ENCODE measurements at places on chromosomes 16 and 17.

DNA sequence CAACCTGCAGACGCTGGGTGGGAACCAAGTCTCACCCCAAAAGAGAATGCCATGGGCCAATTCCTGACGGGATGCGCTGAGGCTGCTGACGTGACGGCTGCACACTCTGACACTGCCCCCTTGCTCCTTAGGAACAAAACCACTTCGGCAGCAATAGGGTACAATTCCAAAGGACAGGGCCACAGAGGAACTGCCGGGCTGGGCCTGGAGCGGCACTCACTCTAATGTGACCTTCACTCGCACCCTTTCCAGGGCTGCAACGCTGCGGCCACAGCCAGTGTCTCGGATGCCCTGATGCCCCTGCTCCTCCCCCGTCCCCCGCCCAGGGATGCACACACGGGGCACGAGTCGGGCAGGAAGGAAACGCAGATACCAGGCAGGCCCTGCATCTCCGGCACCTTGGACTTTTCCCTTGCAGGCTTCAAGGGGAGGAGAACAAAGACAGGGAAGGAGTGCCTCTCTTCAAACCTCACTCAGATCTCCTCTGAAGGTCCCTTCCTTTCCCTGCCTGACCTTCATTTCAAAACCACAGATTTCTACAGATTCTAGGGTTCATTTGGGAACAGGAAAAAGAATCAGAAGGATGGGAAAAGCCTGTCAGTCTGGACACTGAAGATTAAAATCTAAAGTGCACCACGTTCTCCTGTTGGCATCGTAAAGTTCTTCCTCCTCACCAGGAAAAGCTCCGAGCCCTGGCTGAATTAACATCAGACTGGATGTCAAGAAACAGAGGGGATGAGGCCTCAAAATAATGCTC lies 2.3 kb downstream of the PITPNA start:
- H3K36me3 ChIP-seq, result peaks cover 25% of the 10 kb centered on the region
- DNase-seq, result no peak

DNA sequence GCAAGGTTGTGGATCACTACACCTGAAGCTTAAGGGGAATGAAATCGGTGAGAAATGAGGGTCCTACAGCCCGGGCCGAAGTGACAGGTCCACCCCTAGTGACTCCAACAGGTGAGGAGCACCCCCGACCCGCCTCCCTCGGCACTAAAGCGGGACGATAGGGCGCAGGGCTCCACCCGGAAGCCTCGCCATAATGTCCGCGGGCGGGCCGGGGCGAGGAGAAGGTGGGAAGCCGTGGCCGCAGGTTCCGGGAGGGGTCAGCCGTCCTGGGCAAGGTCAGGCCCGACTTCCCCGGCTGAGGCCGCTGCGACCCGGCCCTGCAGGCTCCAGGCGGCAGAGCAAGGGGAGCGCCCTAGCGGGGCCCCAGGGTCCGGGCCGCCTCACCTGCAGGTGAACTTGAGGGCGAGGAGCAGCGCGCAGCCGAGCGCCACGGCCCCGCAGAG lies 543 bp downstream of the TXNDC11 start:
- H3K27me3 ChIP-seq, result no peaks in the 10 kb centered on the region
- H3K27ac ChIP-seq, result peak overlapping the region; percentile 94
- DNase-seq, result peak; percentile 38
- H3K4me3 ChIP-seq, result peak overlapping the region; percentile 86

GRCh38 chr17:27294689-27295630 lies 1.0 kb downstream of the WSB1 start:
- peak overlapping the region; percentile 96 for H3K27ac ChIP-seq
- DNase-seq, result peak; percentile 87
- peaks cover 19% of the 10 kb centered on the region for H3K4me1 ChIP-seq
- no peaks in the 10 kb centered on the region for H3K27me3 ChIP-seq

DNA sequence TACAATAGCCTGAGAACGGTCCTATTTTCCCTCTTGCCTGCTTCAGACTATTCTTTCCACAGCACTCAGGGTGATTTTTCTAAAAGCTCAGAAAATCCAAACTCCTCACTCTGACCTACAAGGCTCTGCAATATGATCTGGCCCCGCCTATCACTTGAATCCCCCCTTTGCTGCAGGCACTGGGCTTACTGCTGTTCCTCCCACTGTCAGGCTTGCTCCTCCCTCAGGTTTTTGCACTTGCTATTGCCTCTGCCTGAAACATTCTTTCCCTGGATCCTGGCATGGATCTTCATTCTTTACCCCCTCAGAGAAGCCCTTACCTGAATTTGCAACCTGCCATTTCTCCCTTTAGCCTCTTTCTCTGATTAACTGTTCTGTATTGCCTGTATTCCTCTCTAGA lies 52.3 kb downstream of the RPGRIP1L start:
- H3K27me3 ChIP-seq, result no peaks in the 10 kb centered on the region
- peaks cover 28% of the 10 kb centered on the region for H3K36me3 ChIP-seq
- H3K27ac ChIP-seq, result no peak overlapping the region
- no peak for DNase-seq
- no peak overlapping the region for H3K4me3 ChIP-seq

- H3K4me1 ChIP-seq, result no peaks in the 10 kb centered on the region
- no peak for DNase-seq
- no peak overlapping the region for H3K4me3 ChIP-seq
- H3K36me3 ChIP-seq, result peaks cover 21% of the 10 kb centered on the region
- no peak overlapping the region for H3K27ac ChIP-seq
These were observed 1.8 kb downstream of the ZACN start for GRCh38 chr17:76080768-76081287.

DNA sequence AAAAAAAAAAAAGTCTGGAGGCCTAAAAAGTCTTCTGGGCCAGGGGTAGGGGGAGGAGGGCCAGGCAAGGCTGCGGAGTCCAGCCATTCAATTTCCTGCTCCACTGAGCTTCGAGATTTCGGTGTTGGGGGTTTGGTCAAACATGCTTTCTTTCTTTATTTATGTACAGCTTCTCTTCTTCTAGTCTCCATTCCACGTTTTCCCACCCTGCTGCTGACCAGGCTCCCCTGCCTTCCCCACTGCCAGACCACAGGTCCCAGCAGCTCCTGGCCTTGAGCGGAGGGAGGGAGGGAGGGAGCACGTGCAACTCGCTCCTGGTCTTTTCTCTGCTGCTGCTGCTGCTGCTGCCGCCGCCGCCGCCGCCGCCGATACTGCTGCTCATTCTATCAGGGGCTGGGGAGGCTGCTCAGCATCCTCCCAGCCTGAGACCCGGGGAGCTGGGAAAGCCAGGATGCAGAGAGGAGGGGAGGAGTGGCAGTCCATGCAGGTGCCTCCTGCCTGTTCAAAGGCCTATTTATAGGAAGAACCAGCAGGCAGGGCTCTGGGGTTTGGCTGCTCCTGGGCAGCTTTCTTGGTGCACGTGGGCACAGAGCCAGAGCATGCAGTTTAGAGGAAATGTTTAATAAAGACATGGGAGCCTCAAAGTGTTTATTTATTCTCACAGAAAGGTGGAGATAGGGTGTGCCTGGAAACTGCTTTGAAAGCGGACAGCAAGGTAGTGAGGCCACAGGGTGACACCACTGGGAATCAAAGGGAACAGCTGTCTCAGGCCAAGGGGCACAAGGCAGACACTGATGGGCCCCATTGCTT lies 23.4 kb upstream of the ZFHX3 start:
- H3K36me3 ChIP-seq, result no peaks in the 10 kb centered on the region
- peak overlapping the region; percentile 98 for H3K27ac ChIP-seq
- H3K4me1 ChIP-seq, result peaks cover 32% of the 10 kb centered on the region
- peak overlapping the region; percentile 75 for H3K4me3 ChIP-seq
- no peak for DNase-seq
- H3K27me3 ChIP-seq, result no peaks in the 10 kb centered on the region

DNA sequence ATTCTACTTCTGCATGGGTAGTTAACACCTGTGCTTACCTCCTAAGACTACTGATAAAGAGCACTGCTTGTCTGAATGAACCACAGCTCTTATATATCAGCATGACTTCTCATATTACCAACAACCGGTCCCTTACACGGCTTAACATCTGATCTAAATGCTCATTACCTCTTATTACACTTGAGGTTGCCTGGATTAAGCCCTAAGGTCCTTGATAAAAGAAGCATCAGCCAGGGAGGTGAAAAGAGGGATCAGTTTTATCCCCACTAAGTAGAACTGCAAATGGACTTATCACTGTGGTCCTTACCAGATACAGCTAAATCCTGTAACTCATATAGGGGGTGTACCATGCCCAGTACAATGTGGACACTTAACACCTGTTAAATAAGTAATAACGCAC lies 8.2 kb upstream of the RSKR start:
- H3K4me3 ChIP-seq, result no peak overlapping the region
- no peak overlapping the region for H3K27ac ChIP-seq
- H3K4me1 ChIP-seq, result peaks cover 10% of the 10 kb centered on the region
- H3K36me3 ChIP-seq, result peaks cover 81% of the 10 kb centered on the region
- no peak for DNase-seq

DNA sequence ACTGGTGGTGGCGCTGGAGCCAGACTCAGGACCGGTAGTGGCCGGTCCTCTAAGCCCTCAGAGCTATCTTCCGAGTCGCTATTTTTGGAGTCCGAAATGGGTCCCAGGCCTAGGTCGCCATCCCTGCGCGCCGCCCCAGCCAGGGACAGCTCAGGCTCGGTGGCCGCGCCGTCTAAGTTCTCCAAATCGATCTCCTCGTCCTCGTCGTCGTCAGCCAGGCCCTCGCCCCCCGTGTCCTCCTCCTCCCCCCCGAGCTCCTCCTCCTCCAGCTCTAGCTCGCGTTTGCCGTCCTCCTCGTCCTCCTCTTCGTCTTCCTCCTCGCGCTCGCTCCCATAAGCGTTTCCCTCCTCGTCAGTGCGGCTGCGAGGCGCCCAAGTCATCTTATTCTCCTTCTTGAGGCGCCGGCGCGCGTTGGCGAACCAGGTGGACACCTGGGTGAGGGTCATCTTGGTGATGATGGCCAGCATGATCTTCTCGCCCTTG lies 1.6 kb downstream of the IRX3 start:
- peaks cover 59% of the 10 kb centered on the region for H3K36me3 ChIP-seq
- DNase-seq, result peak; percentile 49
- H3K4me1 ChIP-seq, result peaks cover 11% of the 10 kb centered on the region

DNA sequence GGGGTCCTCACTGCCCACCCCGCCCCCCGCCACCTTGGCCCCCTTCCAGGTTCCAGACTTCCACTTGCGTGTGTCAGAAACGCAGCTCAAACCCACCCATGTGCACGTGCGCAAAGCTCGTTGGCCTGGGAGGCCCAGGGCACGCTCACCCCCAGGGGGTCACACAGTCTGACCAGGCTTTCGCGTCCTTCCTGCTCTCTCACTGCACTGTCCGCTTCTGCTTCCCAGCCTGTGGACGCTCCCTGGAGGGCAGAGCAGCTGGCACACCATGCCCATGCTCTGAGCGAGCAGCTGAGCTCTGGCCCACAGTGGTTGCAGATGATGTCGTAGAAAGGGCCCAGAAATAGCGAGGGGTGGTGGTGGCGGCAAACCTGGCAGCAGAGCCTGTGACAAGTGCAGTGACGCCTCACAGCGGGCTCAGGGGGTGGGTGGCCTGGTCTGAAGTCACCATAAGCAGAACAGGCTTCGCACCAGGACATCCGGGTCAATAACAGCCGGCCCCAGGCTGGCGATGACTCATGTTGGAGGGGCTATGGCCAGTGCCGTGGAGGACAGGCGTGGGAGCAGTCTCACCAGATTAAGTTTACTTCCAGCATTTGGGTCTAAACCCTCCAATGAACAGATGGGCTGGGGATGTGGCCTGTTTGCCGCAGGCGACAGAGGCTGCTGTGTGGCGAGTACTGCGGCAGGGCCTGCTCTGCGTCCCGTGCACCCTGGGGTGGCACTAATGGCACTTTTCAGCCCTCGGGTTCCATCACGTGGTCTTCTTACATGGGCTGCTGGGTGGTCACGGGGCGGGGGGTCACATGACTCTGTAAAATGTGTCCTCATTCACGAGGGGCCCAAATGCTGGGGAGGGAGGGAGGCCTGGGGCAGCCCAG lies 49.0 kb downstream of the NT5M start:
- H3K27ac ChIP-seq, result no peak overlapping the region
- no peaks in the 10 kb centered on the region for H3K36me3 ChIP-seq
- H3K4me3 ChIP-seq, result no peak overlapping the region
- peaks cover 8% of the 10 kb centered on the region for H3K27me3 ChIP-seq

DNA sequence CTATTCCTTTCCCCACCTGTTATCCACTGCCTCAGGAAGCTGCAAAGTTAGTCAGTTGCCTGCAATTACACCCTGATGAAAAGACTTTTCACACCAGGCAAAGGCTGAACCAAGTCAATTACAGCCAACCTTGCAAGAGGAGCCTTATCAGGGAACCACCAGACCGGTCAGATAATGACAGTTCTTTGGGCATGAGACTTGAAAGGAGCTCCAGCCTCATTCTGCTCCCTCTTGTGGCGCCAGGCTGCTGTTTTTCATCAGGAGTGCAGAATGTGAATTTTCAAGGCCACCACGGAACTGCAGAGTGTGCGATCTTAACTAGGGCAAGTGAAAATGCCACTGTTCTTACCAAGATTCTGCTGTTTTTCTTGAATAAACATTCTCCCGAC lies 22.5 kb downstream of the DNAI2 start:
- H3K27ac ChIP-seq, result no peak overlapping the region
- H3K36me3 ChIP-seq, result peaks cover 6% of the 10 kb centered on the region
- DNase-seq, result peak; percentile 29
- H3K4me3 ChIP-seq, result no peak overlapping the region
- H3K4me1 ChIP-seq, result peaks cover 6% of the 10 kb centered on the region
- peaks cover 21% of the 10 kb centered on the region for H3K27me3 ChIP-seq

DNA sequence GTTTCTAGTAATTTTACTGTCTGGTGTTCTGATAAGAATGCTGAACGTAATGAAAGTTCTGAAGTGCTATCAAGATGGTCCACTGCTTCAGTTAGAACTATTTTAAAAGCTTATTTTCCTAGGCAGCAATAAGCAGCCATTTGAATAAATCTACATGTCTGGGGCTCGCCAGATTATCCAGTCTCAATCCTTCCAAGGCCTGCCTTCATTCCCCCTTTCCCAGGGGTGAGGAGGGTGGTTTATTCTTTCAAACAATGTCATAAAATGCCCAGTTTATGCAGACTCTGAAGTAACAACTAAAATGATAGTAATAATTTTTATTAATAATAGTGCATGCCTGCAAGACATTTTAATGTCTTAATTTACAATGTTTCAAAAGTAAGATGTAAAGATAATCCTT lies 2.4 kb downstream of the CDH11 start:
- no peak overlapping the region for H3K4me3 ChIP-seq
- H3K27ac ChIP-seq, result no peak overlapping the region
- no peak for DNase-seq
- H3K27me3 ChIP-seq, result peaks cover 12% of the 10 kb centered on the region

- peaks cover 33% of the 10 kb centered on the region for H3K36me3 ChIP-seq
- no peaks in the 10 kb centered on the region for H3K4me1 ChIP-seq
- H3K27ac ChIP-seq, result no peak overlapping the region
These were observed 143.8 kb upstream of the CRHR1 start for GRCh38 chr17:45640141-45640850.

DNA sequence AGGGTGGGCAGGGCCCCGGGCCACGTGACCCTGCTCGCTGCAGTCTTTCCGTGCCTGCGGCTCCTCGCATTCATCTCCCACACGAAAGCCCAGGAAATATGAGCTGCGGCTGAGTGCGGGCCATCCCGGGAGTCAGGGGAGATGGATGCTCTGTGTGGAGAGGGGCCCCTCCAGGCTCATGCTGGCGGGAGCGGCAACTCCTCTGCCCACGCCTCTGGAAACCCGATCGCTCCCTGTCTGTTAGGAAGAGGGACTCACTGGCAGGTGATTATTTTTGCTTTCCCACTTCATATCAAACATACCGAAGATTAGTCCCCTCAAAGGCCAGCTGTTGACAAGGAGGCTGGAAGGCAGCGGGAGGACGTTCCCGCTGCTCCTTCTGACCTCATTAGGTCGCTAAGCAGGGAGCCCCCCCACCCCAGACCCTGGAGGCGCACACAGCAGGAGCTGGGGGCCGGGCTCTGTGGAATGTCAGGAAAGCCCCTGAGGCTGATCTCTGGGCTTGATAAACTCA lies 228.5 kb downstream of the FOXL1 start:
- H3K27me3 ChIP-seq, result no peaks in the 10 kb centered on the region
- peaks cover 6% of the 10 kb centered on the region for H3K36me3 ChIP-seq
- DNase-seq, result no peak
- no peak overlapping the region for H3K27ac ChIP-seq

Data from MCF 10A (cell line).